Central memory CD4-positive, alpha-beta T cell (primary cell): ENCODE measurements at places on chromosomes 16 and 17.
A peak's percentile ranks its signal among the peaks of the same experiment; 100 is the strongest.

DNA sequence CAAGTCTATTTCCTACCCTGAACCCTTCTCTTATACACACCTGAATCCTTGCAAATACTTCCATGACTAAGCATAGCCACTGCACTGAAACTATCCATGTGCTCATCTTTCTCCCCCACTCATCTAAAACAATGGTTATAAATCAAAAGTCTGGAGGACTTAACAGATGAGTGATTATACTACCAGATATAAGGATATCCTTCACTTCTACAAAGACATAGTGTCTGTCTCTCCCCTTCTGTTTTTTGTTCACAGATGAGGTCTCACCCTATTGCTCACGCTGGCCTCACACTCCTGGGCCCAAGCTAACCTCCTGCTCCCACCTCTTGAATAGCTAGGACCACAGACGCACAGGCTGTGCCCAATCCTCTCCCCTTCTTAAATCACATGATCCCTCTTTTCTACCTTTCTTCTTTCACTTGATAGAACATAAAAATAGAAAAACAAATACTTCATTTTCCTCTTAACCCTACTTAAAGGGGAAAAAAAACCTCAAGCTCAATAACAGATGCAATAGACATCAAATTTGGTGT, 19.2 kb downstream of the CEP112 start:
- DNase-seq = no peak

DNA sequence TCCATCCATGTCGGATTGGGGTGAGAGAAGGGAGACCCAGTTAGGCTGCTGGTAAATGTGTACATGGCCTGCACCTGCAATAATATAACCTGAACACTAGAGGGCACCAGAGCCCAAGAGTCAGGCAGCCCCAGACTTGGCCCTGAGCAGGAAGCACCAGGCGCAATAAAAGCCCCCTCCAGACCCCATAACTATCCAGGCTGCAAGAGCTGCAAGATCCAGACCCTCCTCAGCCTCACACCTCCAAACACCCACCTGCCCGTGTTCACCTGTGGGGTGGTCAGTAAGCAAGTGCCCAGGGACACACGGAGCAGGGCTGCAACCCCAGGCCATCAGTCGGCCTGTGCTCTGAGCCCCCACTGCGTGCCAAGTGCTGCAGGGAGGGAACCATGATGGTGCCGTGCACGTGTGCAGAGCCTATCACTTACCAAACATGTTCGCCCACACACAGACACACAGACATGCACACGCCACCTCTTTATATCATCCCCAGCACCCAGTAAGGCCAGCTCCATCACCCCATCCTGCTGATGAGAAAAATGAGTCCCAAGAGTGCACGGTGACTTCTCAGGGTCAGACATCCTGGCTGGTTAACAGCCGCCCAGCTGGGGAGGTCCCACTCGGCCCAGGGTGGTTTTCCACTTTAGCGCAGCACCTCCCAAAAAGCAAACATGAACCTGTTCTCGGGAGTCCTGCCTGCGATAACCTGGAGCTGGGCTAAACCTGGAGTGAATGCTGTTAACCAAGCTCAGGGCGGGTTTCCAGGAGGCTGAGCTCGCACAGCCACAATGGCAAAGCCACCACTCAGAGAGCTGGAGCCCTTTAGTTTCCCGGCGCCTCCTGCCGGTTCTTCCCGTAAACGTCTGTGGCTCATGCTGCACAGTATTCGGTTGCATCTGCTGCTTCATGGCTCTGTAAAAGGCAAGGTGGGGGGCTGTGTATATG, 439.8 kb downstream of the SOX9 start:
- peak; percentile 35 for DNase-seq

DNA sequence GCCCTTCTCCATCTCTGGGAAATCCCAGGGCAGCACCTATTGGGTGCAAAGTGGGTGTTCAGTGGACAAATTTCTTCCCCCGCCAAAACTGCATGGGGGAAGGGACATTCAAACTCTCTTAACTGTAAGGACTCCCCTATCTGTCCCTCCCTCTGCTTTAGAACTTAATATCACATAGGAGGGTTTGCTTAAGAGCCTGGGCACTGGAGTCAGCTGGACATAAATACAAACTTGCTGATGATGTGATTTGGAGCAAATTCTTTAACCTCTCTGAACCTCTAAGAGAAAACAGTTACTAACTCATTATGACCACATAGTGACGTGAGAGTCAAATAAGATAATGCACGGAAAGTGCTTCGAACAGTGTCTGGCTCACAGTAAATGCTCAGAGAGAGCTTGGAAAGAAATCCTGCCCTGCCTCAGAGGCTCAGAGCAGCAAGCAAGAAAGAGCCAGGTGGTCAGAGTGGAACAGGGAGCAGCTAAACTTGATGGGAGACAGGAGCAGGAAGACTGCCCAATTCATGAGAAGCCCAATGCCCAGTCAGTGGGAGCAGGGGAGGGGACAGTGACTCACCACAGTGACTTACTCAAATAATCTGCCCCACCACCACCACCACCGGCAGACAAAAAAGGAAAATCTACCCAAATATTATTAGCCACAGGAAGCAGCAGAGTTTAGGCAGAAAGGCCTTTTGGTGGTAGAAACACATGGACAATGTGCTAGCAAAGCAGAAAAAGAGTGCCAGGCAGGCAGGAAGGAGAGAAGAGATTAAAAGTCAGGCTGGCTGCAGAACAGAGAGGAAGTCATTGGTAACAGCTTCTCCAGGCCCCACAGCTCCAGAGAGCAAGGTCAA, 23.9 kb upstream of the CCL1 start:
- no peak for DNase-seq

DNA sequence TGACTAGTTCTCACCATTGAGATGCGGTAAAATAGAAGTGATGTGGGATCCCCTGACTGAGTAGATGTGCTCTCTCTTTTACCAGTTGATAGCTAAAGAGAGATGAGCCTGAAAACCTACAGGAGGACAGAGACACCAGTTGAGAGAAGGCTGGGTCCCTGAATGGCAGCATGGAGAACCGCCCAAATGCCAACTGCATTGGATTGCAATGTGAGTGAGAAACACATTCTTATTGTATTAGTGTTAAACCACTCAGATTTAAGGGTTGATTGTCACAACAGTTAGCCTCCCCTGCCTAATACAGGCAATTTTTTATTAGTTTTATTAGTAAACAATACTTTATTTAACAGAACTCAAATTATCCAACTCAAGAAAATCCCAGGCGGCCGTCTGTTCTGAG, 61.2 kb downstream of the SPACA3 start:
- no peak for DNase-seq

- DNase-seq = no peak
These were observed 72.9 kb downstream of the HS3ST3B1 start for GRCh38 chr17:14373614-14374259.

GRCh38 chr16:23699100-23699499, 13.9 kb downstream of the ERN2 start:
- DNase-seq = no peak

DNA sequence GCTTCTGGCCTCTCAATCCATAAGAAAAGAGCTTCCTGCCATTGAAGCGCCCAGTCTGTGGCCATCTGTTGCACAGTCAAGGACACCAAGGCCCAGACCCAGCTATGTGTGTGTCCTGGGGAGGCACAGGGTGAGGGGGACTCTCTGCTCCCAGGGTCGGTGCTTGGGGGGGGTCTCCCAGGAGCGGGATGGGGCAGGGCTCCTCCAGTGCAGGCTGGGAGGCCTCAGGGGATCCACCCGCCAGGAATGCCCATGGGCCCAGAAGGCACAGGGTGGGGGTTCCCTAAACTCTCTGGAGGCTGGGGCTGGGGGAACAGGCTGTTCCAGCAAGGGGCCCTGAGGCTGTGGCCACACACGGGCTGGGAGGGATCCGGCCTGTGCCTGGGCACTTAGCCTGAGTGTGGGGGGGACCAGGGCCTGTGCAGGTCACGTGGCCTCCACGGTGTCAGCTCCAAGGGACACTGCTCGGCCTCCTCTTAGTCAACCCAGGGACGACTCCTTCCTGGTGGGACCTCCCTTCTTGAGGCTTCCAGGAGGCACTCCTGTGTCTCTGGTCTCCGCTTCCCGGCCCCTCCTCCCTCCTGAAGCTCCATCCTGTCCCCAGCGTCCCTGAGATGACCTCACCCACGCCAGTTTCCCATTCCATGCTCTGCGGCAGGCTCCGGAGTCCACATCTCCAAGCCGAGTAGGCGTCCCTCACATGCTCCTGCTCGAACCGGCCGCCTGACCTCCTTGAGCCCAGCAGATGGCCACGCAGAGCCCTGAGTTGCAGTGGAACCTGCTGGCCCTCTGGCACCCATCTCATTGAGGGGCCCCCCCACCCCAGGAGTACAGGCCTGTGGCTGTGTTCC, 23.1 kb upstream of the BAHCC1 start:
- no peak for DNase-seq

DNA sequence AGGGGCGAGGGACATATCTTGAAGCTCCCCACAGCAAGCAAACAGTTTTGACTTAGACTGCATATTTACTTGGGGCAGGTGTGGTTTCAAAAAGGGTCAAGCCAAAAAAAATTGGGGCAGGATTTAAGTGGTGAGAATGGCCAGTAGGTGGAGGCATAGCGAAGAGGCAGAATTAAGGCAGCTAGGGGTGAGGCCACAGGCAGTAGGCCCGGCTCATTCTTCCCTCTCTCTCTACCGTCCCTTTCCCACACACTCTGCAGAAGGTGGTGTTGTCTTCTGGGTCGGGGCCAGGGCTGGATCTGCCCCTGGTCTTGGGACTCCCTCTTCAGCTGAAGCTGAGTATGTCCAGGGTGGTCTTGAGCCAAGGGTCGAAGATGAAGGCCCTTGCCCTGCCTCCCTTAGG, 2.6 kb downstream of the SHBG start:
- DNase-seq = peak; percentile 17

DNA sequence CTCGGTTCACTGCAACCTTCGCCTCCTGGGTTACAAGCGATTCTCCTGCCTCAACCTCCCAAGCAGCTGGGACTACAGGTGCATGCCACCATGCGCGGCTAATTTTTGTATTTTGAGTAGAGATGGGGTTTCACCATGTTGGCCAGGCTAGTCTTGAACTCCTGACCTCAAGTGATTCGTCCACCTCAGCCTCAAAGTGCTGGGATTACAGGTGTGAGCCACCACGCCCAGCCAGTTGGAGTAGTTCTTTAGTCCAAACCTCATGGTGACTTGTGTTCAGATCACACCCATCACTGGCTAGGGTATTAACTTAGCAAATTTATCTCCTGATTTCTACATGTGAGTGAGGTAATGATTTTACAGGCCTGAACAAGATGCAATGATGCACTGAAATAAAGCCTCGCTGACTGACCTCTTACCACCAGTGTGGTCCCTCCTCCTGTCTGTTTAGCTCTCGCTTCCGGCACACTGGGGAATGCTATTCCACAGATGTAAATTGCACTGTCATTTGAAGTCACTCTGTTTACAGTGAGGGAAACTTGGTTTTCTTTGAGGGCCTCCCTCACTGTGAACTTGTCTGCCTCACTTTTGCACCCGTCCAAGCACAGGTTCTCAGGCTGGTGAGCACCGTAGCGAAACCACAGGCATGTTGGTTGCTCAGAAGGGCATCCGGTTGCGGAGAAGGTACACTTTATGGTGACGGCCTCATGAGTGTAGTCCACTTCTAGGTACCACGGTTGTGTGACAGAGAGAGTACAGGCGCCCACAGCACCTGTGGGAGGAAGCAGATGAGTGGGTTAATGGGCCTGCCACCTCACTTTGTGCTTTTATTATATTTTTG, 5.5 kb downstream of the IGSF6 start:
- DNase-seq = peak; percentile 78

- no peak for DNase-seq
These were observed 24.7 kb downstream of the NSMCE1 start for GRCh38 chr16:27243725-27244362.

- DNase-seq = no peak
These were observed 31.8 kb downstream of the TMEM204 start for GRCh38 chr16:1565083-1565805.

GRCh38 chr17:48814504-48814903, 2.5 kb downstream of the TTLL6 start:
- DNase-seq = peak; percentile 47

GRCh38 chr17:52201767-52202519, 43.4 kb upstream of the CA10 start:
- DNase-seq = no peak

DNA sequence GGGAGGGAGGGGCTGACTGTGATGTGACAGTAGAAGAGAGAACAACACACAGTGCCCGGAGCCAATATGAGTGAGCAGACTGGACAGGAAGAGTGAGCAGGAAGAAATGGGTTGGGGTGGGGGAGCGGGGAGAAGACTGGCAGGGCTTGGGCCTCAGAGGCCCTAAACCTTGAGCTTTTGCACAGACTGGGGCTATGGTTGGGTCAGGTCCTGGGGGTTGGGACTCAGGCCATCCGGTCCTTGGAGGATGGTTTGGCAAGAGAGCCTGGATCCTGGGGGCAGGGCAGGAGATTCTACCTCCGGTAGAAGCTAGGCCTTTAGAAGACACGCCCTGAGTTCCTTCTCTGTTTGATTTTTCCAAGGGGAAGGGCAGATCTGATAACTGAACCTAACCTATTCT, 1.1 kb downstream of the CAMTA2 start:
- no peak for DNase-seq

DNA sequence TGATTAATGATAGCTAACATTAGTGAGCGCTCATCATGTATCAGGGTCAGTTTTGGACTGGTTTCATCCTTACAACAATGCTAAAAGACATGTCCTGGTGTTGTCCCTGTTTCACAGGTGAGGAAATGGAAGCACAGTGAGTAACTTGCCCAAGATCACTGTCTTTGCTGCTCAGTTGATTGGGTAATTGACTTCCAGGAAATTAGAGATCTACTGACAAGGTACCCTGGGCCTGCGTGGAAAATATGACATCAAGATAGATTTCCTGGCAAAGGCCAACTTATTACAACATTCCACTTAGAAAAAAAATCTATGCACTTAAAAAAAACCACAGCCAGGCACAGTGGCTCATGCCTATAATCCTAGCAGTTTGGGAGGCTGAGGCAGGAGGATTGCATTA, 96.3 kb downstream of the CYLD start:
- DNase-seq = no peak

GRCh38 chr17:12492450-12492849, 173.2 kb upstream of the MYOCD start:
- DNase-seq = no peak

GRCh38 chr17:44155488-44155887, 13.8 kb downstream of the HROB start:
- no peak for DNase-seq

DNA sequence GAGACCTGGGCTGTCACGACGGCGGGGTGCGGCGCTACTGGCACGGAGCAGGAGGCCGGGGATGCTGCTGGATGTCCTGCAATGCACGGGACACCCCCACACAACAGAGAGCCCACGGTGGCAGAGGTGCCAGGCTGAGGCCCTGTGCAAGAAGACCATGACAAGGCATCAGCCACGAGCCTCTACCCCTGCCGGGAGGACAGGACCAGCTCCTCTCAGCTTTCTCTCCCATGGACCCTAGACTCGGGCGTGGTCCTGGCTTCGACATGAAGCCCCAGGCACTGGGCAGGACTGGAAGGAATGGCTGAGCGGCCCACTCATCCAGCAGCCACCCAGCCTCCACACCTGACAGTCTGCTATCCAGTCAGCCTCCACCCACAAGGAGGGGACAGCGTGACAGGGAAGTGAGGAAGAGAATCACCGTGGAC, 25.6 kb downstream of the SLC7A5 start:
- DNase-seq = no peak

GRCh38 chr17:76585033-76585648, 519 bp downstream of the ST6GALNAC2 start:
- DNase-seq = no peak

GRCh38 chr16:11198828-11199227, 57.2 kb downstream of the SOCS1 start:
- no peak for DNase-seq
